ENCODE measurements at places on chromosomes 6 and 20.

GRCh38 chr6:167995302-167995701 lies 2.2 kb upstream of the KIF25 start:
- no peak for DNase-seq

- DNase-seq: no peak
These were observed 672 bp upstream of the STK4 start for GRCh38 chr20:44965651-44966029.

DNA sequence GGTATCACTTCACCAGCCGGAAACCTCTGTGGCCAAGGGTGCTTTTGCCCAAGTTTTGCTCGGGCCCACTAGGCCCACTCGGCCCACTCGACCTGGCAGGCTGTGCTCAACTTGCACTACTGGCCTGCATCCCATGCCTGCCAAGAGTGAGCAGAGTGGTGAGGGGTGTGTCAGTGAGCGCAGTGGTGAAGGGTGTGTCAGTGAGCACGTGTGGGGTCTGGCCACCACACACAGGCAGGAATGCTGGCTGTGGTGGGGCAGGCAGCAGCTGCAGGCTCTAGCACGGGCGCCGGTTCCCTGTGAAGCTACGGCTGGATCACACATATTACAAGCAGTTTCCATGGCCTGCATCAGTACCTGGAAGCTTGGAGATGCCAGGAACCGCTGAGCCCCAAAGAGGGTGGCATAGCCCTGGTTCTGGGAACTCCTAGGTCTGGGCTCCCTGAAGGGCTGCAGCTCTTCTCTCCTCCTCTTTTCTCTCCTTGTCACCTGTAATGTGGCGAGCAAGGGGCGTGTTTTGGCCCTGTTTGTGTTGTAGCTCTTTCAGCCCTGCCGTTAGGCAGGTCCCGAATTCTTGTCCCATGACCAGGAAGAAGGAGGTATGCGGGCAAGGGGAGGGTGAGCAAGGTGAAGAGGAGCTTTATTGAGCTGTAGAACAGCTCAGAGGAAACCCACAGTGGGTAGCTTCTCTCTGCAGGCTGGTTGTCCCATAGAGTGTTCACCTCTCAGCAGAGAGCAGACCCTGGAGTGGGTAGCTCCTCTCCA lies 51.0 kb upstream of the CLDN20 start:
- DNase-seq: no peak

DNA sequence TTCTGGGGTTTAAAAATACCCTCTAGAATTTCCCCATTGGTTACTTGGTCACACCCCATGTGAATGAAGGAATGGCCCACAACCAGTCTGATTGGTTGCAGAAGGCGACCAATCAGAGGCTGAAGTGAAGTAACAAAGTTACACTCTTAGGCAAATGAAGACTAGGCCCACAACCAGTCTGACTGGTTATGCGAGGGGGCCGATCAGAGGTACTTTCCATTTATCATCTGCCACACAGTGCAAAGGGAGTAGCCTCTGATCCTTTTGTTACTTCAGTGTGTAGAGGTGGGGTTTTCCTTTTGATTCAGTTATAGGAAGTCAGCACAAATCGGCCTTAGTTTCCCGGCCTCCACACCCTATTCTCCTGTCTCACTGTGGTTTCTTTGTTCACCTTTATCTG lies 61.2 kb upstream of the SGK1 start:
- no peak for DNase-seq

DNA sequence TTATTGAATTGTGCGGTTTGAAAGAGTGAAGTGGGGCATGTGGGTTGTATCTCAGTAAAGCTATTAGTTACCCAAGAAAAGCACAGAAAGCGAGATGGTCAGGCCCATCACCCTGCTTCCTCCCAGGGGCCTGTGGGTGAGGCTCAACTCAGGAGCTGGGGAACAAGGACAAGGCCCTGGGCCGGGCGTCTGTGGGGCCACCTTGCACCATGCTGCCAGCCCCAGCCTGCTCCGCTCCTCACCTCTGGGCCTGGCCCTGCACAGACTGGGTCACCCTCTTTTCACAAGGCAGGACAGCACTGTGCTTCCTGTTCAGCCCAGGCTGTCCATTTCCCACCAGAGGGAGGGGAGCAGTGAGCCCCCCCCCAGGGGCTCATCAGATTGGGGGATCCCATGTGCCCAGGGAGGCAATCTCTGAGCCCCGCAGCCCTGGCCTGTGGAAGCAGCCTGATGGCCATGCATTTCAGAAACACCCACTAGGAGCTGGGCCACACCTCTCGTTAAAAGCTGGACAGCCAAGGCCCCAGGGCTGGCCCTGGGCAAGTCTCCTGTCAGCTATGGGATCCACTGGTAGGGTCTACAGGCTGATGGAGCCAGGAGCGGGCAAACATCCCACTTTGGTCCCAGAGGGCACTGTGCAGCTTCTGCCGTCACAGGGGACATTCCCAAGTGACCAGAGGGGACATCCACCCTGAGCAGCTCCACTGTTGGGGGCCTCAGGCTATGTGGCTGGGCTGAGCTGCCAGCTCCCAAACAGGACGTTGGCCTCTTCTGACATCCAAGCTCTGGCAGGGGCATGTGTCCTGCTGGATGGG lies 55.9 kb downstream of the YTHDF1 start:
- DNase-seq: no peak

DNA sequence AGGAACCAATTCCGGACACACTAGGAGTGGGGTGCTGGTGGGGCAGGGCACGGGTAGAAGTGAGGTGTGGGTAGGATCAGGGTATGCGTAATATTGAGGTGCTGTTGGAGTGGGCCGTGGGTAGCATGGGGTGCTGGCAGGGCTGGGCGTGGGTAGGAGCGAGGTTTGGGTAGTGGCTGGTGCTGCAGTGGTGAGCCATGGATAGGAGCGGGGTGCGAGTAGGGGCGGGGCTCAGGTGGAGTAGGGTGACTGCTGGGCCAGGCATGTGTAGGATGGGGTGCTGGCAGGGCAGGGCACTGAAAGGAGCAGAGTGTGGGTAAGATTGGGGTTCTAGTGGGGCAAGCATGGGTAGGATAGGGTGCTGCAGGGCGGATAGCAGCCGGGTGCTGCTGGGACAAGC lies 114.2 kb upstream of the DUSP22 start:
- DNase-seq: no peak

All from substantia nigra (tissue), 51 donors.